ENCODE measurements at places on chromosomes 7 and 10.

DNA sequence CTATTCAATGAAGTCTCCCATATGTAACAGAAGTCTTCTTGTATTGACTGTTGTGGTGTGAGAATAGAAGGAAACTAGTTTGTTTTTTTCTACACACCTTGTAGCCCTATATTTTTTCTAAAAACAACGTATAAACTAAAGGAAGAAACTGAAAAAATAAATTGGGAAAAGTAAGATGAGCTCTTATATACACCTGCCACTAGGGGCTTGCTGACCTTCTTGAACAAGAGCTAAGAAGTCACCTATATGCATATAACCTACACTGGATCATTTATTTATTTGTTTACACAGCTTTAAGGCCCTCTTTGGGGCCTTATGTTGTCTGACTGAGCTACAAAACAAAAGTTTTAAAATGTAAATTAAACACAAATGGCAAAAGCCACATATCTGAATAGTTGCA, 383.0 kb downstream of the HPSE2 start:
- DNase-seq: no peak

GRCh38 chr10:76779796-76780301, 857.8 kb downstream of the KCNMA1 start:
- no peak for DNase-seq

DNA sequence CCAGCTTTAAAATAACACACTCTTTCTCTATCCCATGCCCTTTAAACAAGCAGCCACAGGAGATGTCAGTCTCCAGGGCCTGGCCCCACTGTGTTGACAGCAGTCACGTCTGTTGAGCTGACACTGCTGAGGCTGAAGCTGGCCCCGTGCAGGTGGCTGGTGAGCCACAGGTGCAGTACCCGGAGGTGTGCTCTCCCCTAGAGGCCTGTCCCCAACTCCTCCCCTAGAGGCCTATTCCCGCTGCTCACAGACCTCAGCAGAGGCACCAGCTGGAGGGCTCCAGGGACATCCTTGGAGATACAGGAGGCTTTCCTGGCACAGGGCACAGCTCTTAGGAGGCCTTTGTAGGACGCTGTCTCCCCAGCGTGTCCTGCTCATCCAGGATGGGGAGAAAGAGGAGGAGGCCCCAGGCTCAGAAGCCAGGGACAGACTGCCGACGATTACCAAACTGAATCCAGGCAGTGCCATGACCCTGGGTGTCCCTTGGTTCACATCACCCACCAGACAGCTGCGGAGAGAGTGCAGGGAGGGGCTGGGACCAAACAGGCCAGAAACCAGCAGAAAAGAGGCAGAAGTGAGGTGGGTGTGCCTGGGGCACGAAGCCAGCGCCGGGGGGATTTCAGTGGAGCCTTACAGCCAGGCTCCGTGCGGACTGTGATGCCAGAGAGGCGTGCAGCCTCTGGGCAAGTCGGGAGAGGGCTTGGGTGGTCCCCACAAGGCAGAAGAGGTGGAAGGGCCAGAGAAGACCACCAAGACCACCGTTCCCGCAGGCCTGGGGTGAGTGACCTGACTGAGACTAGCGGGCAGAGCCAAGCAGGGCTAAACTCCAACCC, 18.5 kb upstream of the TTYH3 start:
- DNase-seq: no peak

- no peak for DNase-seq
Measured at GRCh38 chr10:6108631-6109443, 20.0 kb downstream of the RBM17 start.

DNA sequence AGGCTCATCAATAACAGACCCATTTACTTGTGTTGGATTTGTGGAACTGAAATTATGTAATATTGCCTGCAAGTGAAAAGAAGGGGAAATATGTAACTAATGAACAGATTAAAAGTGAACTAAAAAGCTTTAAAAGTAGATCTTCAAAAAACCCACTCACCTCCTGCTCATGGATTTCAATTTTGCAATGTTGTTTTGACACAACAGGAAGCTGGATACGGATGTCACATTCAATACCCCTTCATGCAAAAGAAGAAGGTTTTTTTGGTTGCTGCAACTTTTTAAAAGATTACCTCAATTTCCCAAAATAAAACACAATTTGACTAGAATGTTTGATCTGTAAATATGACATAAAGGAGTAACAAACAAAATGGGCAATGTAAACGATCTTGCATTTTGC, 3.3 kb downstream of the MKI67 start:
- no peak for DNase-seq

- no peak for DNase-seq
Measured at GRCh38 chr10:123573236-123574108, 92.7 kb upstream of the GPR26 start.

DNA sequence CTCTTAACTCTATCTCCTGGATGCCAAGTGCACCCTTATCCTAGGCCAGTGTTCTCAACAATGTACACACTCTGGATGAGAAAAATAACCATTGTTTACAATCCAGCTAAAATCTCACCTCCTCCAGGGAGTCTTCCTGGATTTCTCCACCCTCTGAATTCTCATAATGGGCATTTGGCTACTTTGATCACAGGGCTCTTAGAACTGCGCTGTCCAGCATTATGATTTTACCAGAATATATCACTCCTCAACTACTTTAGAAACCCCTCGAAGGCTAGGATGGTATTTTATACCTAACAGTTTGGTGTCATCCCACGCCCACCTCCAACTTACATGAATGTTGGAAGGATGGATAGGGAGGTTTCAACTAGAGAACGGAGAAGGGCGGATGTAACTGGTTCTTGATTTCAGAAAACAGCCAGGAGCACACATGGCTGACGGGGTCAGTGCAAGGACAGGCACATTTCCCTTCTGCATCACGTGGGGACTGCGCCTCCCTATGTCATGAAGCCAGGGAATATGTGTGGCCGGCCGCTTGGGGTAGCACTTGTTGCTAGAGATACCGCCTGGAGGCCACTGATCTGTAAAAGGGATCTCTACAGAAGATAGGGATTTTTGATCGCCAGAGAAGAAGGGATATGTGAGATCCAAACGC, 1.2 kb upstream of the ATP6V0E2 start:
- DNase-seq: no peak

GRCh38 chr7:50538478-50538877, 26.7 kb downstream of the DDC start:
- DNase-seq: no peak

DNA sequence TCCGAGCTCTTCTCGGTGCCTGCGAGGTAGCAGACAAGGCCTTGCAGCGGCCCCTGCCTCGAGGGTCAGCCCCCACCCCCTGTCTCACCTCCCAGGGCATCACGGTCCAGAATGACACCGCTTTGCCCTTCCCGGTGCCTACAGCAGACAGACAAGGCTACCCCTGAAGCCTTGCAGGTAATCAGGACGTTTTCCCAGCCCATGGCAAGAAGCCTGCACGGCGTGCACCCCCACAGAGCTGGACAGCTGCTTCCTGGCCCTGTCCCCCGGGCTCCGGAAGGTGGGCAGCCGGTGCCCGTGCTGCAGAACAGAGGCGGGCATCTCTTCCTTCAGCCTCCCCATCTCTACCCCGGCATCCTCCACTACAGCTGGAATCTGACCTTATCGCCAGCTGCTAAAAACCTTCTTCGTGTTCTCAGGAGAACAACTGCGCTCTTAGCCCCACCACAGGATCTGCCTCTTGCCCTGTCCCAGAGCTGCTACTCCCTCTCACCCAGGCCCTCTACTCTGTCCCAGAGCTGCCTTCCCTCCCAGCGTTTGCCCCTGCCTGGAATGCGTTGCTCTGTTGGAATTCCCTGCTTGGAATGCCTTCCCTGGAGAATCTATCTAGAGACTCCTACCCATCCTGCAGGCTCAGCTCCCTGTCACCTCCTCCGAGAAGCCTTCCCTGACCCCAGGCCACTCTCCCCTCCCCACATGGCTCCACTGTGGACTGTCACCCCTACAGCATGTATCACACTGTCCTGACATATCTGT, 4.7 kb downstream of the MYL10 start:
- no peak for DNase-seq

DNA sequence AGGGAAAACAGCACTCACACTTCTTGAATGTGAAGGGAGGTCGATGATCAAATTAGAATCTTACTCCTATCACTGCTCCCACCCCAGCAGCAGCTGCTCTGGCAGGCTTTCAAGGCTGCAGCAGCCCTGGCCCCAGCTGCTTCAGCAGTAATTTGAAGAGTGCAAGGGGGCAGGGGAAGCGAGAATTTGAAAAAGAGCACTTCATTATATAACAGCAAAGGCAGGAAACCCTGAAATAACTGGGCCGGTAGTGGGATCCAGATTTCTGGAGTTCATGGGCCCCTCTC, 44.9 kb downstream of the MYPN start:
- DNase-seq: no peak

DNA sequence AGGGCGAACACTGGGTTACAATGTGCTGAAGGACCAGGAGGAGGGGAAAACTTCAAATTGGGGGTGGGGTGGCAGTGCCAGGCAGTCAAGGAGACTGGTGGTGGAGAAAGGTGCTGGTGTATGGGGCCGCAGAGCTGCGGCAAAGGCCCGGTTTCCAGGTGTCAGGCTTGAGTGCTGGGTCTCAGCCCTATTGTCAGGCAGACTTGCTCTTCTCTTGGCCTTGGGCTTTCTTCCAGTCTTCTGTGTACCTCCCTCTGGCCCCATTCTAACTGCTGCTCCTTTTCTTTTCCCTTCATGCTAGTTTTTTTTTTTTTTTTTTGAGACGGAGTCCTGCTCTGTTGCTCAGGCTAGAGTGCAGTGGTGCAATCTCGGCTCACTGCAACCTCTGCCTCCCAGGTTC, 51.0 kb downstream of the POLR3A start:
- DNase-seq: no peak

- no peak for DNase-seq
Measured at GRCh38 chr10:102775935-102776669, 32.4 kb downstream of the WBP1L start.

DNA sequence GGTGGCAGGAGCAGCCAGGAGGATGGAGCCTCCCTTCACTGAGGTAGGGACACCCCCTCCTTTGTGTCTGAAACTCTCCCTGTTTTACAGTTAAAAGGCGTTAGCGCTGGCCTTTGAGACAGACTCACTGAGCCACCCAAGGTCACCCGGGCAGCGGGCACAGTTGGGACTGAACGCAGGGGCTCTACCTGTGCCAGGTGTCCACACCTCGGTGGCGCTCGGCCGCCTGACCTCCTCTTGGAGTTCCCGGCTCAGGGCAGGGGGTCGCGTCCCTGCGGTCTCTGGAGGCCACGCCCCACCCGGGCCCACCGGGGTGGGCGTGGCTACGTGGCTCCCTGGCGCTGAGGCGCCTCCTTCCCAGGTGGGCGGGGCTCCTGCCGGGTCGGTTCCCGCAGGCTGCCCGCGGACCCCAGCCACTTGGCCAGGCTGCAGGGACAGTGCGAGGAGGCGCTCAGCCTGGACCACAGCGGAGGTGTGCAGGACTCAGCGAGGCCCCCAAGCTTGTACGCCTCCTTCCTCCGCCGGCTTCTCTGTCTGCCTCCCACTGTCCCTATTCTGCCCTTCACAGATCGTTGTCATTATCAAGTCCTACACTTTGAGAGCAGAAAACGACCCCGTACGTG, 39.9 kb upstream of the LEP start:
- no peak for DNase-seq

GRCh38 chr7:94182066-94182465, 177.9 kb upstream of the BET1 start:
- DNase-seq: no peak

DNA sequence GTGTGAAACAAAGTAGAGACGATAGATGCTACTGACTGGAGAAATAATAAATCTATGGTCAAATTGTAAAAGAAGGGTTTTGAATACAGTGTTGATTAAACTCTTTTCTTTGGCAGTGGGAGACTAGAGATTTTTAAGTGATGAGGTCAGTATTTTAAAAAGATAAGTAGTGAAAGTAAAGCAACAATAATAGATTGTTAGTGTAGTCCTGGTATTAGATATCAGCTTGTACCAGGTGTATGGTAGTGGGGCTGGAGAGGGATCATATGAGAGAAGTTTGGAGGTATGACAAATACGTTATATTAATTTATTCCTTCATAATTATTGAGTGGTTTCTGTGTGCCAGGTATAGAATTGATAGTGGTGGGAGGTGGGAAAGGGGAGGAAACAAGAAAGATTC, 25.2 kb downstream of the PHTF2 start:
- DNase-seq: no peak

DNA sequence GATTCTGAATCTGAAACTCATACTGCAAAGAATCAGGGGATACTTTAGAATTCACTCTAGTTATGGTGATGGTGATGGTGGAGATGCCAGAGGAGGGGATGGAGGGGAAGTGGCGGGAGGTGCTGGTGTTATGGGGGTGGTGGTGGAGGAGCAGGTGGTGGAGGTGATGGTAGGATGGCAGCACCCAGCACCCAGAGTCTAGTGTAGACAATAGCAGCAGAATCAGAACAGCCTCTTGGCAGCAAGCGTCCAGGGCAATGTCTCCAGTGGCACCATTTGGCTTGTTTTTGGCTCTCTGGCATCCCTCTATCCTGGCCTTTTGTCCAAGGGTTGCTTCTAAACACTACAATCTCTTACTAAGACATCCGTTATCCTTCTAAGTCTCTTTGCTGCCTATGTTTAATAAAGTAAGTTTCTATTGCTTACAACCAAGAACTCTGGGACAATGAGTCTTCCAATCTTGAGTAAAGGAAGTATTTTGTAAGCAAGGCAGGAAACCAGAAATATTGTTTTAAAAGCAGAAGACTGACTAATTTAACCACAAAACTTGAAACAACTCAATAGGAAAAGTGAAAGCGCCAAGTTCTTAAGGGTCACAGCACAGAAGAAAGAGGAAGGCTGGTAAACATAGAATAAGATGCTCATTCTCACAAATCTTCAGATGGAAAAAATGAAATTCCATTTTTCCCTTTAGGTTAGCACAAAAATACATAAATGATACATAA, 42.4 kb upstream of the GDF10 start:
- DNase-seq: no peak

DNA sequence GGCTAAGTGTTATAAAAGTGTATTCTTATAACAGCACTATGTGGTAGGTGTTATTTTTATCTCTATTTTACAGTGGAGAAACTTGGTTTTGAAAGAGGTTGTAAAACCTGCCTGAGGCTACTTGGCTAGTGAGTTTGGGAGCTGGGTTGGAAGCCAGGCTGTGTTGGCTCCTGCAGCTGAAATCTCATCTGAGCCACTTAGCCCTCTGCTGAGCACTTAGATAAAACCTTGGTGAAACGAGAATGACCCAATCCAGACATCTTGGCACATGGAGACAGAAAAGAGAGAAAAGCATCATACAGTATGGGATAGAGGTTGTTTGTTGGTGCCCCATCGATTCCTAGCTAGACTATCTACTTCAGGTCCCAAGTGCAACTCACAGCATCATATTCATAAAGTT, 37.4 kb downstream of the BLNK start:
- DNase-seq: no peak

DNA sequence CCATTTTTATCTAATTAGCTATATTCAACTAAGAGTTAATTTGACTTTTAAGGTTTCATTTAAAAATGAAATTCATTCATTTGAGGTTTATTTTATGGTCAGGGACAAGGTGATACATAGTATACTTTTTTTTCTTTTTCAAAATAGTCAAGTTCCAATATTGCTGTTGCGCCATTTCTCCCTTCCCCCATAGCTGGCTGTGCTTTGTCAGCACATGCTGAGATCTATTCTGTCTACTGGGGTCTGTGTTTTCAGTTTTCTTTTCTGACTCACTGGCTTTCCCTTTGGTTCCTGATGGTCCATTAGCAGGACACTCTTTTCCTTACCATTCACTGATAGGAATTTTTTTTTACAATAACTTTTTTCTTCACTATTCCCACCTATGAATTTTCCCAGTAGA, 336.4 kb upstream of the TMEM229A start:
- DNase-seq: no peak
